ENCODE measurements at places on chromosomes 1 and 21. TPM values are rescaled to one million over a fixed set of nuclear protein-coding genes. Genes with fewer than 3 reads are reported as not detected.

The CD34 gene
- 103 TPM for total RNA-seq

The SLC1A7 gene
- total RNA-seq, result 0.89 TPM

The OLIG2 gene
- total RNA-seq, result not detected

The DIO1 gene
- total RNA-seq, result not detected

The PPIAL4G gene
- total RNA-seq, result not detected

The LCE1A gene
- total RNA-seq, result not detected

The DCST2 gene
- total RNA-seq, result 5.5 TPM

The TNFRSF9 gene
- total RNA-seq, result 0.27 TPM

The ZC3H12A gene
- total RNA-seq, result 5.8 TPM

The RGS8 gene
- 0.13 TPM for total RNA-seq

The ACKR1 gene
- 156 TPM for total RNA-seq

The SYT2 gene
- not detected for total RNA-seq

The RNU1-1 gene
- 13,769 TPM for total RNA-seq

The AQP10 gene
- not detected for total RNA-seq

The LDLRAP1 gene
- total RNA-seq, result 25.0 TPM

The C8B gene
- total RNA-seq, result not detected

The MAP3K21 gene
- 1.6 TPM for total RNA-seq

The NEGR1 gene
- total RNA-seq, result 85.5 TPM

The OR2T2 gene
- total RNA-seq, result not detected

The TPTE gene
- total RNA-seq, result not detected

The KCNK1 gene
- total RNA-seq, result 4.3 TPM
